ENCODE measurements at places on chromosomes 2 and 18.

DNA sequence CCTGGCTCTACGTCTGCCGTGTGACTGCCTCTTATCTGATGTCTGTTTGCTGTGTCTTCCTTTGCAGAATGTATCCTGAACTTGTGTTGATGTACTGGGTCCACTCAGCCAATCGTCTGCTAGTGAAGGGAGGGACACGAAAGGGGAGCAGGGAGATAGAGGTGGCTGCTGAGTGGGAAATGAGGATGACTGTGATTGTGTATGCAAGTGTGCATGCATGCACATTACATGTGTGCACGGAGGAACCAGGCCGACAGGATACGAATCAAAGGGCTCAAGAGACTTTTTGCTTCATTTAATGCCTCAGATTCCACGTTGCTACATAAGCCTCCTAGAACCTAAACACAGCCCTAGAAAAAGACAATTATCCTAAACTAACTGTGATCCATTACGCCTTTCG lies 111.2 kb downstream of the TFCP2L1 start:
- no peak for DNase-seq

GRCh38 chr2:219560893-219561178 lies 10.5 kb downstream of the OBSL1 start:
- DNase-seq, result no peak

GRCh38 chr2:3130889-3131635 lies 246.6 kb downstream of the EIPR1 start:
- DNase-seq, result no peak

DNA sequence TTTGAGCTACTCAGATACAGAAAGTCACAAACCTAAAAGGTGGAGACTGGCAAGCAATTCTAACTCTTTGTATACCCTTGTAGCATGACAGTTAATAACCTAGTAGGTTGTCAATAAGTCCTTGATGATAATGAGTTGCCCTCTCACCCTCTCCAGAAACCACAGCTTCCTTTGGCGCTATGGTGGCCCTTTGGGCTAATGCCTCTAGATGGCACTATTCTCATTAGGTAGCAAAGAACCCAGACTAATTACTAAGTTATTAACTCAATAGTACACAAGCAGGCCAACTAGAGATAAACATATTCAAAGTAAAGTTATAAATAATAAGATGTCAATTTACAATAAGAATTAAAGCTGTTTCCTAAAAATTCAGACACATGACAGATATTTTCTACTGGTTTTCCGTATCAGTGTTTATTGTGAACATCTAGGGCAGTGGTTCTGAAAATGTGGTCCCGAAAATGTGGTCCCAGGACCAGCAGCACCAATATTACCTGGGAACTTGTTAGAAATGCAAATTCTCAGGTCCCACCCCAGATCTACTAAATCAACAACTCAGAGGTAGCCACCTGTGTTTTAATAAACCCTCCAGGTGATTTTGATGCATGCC lies 41.1 kb downstream of the LDAH start:
- DNase-seq, result peak; percentile 29

DNA sequence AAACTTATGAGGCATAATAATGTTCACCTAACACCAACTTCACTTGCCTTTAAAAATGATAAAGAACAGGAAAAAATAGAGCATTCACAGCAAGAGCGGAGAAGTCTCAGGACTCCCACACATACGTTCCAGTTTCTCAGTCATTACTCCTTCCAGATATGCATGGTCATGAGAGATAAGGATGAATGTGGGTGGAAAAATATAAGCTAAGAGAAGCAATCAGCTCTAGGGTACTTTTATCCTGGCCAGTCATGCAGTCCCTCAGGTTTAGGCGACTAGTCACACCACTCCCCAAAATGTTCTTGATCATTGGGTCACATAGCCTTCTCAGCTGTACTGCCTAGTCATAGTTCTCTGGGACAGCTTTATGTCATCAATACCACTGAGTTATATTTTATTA lies 29.2 kb upstream of the CCDC178 start:
- DNase-seq, result no peak

Data from dermis microvascular lymphatic vessel endothelial cell (primary cell).